ENCODE measurements at places on chromosomes 2 and 18.

DNA sequence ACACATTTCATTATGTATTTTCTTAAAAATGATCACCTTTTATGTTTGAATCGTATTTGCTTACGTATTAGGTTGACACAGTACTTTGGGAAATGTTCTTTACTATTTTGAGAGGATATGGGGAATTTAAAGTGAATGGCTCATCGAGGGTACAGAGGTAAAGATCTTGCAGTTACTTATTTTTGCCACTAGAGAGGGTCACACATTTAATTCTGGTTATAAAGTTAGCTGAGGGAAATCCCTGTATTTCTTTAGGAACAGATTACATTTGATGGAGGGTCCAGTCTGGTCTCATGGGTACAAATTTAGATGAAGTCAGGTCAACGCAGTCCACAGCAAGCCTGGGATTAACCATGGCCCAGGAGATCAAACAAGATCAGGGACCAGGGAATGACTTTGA is 24.5 kb downstream of the DYNC2LI1 start:
- no peak for DNase-seq

DNA sequence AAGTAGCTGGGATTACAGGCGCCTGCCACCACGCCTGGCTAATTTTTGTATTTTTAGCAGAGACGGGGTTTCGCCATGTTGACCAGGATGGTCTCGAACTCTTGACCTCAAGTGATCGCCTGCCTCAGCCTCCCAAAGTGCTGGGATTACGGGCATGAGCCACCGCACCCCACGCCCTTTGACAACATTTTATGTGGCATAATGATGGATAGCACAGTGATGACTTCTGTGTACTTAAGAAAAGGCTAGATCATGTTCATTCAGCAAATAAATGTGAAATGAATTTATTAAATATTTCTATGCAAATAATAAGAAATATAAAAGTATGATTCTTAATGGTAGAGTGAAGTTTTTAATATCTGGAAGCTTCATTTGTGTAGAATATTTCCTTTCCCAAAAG is 2.6 kb upstream of the HTR2B start:
- DNase-seq: no peak

DNA sequence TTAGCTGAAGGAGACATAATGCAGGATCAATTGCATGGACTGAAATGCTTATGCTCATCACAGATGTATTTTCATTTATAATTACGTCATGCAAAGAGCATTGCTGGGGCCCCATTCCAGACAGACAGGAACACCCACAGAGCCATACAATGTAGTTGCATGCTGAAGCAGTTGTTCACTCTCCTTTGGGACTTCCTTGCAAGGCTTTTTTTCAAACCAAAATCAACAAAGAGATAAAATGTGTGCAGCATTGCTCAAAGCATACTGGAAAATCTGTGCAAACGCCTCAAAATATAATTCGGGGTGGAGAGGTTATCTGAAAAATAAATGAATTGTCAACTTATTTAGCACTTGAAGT is 463.2 kb downstream of the CDH2 start:
- no peak for DNase-seq

GRCh38 chr2:74461187-74462053 is 3.2 kb downstream of the WBP1 start:
- DNase-seq: no peak

DNA sequence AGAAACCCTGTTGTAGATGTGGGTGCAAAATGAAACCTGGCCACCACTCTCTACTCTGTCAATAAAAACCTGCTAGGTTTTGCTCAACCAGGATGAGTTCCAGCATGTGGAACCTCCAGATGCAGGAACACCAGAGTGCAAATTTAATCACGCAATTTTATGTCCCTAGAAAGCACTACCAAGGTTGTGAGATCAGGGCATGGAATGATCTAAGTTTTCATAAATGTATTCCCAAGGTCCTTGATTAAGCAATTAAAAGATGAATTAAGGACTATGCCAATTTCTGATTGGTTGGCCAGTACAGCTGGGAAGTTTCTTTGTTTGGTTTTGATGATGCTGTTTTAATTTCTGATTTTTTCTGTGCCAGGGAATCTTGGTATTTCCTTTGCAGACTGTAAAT is 179.2 kb downstream of the KCNS3 start:
- no peak for DNase-seq

- DNase-seq: no peak
Observed at GRCh38 chr18:45050712-45051601, 370.3 kb downstream of the SETBP1 start.

- no peak for DNase-seq
Observed at GRCh38 chr2:150903461-150903860, 358.2 kb downstream of the RBM43 start.

- DNase-seq: no peak
Observed at GRCh38 chr18:3667255-3668137, 217.5 kb downstream of the TGIF1 start.

DNA sequence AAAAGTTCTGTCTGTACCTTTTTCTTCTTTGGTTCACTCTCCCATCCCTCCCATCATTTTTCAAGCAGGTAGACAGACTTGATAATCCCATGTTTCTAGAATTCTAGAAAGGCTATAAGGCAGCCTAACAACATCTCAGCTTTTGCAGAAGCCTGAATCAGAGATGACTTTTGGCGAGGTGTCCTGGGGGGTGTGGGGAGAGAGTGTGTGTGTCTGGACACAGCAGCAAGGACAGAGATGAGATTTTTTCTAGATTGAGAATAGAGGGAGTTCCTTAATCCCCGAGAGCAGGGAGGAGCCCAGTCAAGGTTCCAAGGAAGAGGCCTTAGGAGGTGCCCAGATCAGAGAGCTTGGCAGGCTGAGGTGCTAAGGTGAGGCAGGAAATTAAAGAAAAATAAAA is 22.0 kb upstream of the LAPTM4A start:
- DNase-seq: no peak

DNA sequence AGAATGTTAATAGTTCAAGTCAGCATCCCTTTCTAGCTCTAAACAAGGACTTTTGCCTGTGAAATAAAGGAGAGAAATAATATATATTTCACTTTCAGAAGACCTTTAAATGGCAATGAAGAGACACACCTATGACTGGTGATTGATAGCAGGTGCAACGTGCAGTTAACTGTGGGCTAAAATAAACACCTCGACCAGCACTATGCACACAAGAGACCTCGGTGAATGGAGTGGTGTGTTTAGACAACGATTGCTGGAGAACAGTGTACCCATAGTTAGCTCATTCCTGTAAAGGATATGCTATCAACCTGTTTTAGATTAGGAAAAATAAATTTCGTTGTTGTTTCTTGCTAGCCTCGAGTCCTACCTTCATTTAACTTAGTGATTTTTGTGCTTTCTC is 143.4 kb downstream of the NR4A2 start:
- no peak for DNase-seq

DNA sequence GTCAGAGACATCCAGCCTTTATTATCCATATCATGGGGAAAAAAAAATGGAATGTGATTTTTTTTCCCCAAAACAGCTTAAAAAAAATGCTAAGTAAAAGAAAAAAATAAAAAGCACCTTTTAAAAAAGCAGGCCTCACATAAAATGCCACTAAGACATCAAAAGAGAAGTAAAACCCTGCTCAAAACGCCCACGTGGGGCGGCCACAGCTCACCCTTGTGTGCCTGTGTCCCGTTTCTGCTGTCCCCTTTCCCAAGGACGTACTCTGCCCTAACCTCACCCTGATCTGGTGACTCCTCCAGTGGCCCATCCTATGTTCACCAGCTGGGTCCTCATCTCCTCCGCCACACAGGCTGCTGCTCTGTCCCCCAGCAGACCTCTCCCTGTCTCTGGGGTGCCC is 125.4 kb downstream of the NEDD4L start:
- DNase-seq: no peak

GRCh38 chr2:206230060-206230762 is 44.3 kb upstream of the ZDBF2 start:
- no peak for DNase-seq

DNA sequence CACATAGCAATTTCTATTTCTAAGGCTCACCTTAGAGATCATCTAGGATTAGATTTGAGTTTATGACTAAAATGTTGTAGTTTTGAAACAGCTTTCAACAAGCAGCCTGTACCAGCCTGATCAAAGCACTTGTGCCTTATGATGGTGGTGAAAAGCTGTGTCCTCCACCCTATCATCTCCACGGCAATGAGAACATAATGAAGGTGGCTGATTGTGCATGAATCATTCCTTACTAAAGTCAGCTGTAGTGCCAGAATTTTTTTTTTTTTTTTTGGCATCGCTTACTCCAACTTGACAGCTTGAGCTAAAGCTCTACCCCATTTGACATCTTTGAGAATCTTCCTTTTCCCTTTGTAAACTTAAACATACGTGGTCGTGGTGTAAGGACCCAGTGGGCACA is 86.0 kb downstream of the DCC start:
- no peak for DNase-seq

DNA sequence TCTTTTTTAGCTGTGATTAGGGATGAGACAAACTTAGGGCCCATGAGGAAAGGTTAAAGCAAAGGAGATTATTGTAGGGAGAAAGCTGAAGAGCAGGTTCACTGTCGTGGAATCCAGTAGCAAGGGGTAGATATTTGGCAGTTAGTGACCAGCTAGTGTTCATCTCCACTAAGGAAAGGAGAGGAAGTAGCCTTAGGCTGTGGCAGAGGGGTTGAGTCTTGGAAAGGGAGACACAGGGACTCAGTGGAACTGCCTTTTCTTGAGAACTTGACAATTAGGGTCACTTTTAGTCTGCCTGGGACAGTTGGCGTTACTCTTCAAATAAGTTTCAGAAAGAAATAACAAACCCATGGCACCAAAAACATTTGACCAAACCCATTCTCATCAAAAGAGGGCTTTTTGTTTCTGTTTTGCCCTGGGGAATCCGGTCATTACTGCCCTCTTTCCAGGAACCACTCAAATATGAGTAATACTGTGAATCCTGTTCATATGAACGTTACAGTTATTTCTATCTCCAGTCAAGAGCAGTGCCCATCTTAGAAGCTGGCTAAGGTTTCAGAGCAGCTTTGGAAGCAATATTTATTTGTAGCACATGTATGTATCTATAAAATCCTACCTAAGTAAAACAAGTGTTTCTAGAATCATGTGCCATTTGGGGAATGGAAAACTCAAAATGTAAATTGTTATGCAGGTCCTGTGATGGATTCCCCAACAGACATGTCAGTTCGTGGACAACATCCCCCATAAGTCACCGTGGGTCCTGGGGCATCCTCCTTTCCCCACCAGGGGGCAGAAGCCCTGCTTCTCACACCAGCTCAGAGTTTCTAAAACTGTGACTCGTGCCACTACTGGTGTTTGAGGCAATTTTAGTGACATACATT is 77.3 kb upstream of the PHLPP1 start:
- peak; percentile 60 for DNase-seq

- no peak for DNase-seq
Observed at GRCh38 chr2:205139822-205140463, 542.4 kb upstream of the NRP2 start.

DNA sequence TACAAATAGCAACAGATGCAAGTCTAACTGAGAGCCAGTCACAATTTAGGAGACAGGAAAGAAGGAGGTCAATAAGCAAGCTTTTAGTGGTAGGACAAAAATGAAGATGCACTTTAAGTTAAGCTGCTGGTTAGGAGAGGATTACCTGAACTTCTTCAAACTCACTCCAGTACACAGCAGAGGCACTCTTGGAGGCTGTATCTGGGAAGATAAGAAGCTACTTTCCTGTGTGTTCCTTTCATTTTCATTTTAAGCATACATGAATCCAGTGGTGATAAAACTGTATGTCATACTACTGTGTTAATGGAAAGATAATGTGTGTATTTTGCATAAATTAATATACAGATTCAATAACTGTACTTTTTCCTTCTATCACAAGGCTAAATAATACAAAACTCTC is 49.6 kb downstream of the HYCC2 start:
- no peak for DNase-seq

GRCh38 chr2:105869341-105869740 is 124.6 kb downstream of the NCK2 start:
- DNase-seq: no peak

- DNase-seq: peak; percentile 34
Observed at GRCh38 chr2:25700221-25700660, 26.9 kb upstream of the DTNB start.

DNA sequence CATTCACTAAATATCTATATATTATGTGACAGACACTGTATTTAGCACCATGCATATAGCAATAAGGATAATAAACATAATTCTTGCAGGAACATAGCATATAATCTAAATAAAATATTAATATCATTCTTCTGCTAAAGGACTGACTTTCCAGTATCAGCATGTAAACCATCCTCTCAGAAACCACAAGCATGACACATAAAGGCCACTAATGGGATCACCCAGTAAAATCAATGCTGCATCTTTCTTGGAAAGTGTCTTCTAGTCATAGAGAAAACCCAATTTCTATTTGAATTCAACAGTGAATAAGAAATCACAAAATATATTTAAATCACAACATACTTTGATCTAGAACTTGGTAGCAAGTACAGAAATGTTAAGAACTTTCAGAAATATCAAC is 5.8 kb upstream of the LRP1B start:
- DNase-seq: no peak

- DNase-seq: no peak
Observed at GRCh38 chr18:48678237-48679115, 139.6 kb downstream of the CTIF start.

DNA sequence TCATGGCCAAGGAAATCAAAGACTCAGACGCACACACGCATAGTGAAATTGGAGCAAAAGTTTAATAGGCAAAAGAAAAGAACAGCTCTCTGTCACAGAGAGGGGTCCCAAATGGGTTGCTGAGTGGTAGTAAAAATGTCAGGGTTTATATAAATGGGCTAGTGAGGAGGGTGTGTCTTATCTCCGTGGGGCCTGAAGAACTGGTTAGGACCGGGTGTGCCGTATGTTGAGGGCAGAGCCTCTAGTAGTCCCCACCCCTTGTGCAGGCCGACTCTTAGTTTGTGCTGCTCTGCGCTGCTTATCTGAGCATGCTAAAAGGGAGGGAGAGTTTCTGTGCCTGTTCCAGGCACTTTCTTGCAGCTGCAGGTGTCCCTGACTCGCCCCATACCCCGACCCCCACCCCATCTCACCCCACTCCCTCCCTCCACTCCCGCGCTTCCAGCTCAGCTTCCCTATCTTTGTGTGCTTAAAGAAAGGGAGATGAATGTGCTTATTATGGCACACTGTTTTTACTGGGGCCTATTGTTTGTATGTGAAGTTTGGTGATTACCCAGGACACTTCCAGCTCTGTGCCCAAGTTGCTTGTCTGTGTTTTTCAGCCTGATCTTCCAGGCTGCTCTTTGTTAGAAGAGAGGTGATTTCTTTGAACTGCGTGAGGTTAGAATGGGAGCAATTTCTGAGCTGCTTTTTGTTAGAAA is 167.4 kb downstream of the SPAG16 start:
- DNase-seq: no peak

Data from CD4-positive, alpha-beta T cell treated with Interleukin-17A for 4 hours (primary cell).